ENCODE measurements at places on chromosomes 7 and 10. TPM values are rescaled to one million over a fixed set of nuclear protein-coding genes. Genes with fewer than 3 reads are reported as not detected.

GRCh38 chr10:17240096-17240495 lies 12.1 kb downstream of the VIM start:
- no peak overlapping the region for H3K27ac ChIP-seq
- peaks cover 46% of the 10 kb centered on the region for H3K4me1 ChIP-seq
- H3K4me3 ChIP-seq = no peak overlapping the region
- H3K36me3 ChIP-seq = peaks cover 36% of the 10 kb centered on the region
- peaks cover 7% of the 10 kb centered on the region for H3K27me3 ChIP-seq

GRCh38 chr7:17472939-17473338 lies 174.5 kb downstream of the AHR start:
- H3K4me3 ChIP-seq = no peak overlapping the region
- no peak overlapping the region for H3K27ac ChIP-seq
- H3K27me3 ChIP-seq = no peaks in the 10 kb centered on the region
- no peaks in the 10 kb centered on the region for H3K36me3 ChIP-seq
- no peaks in the 10 kb centered on the region for H3K4me1 ChIP-seq

GRCh38 chr10:126939706-126940105 lies 34.5 kb downstream of the DOCK1 start:
- H3K27ac ChIP-seq = no peak overlapping the region
- peaks cover 7% of the 10 kb centered on the region for H3K4me1 ChIP-seq
- H3K27me3 ChIP-seq = no peaks in the 10 kb centered on the region
- H3K4me3 ChIP-seq = no peak overlapping the region
- no peak for DNase-seq
- H3K36me3 ChIP-seq = no peaks in the 10 kb centered on the region

DNA sequence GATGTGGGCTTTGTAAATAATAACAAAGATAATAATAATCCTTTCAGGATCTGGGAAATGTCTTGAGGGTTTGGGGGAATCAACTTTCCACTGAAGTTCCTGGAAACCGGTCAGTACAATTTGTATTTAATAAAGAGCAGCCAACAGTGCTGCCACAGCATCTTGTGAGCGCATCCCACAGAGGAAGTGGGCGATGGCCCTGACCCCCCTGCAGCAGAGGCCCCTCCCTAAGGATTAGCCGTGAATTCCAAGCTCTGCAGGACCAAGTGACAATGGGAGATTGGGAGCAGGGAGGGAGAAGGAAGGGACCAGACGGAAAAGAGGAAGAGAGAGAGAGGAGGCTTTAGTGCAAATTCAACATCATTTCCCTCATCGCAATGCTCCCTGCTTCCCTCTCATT lies 349.2 kb downstream of the RNLS start:
- no peak for DNase-seq
- H3K36me3 ChIP-seq = no peaks in the 10 kb centered on the region
- H3K27me3 ChIP-seq = no peaks in the 10 kb centered on the region

DNA sequence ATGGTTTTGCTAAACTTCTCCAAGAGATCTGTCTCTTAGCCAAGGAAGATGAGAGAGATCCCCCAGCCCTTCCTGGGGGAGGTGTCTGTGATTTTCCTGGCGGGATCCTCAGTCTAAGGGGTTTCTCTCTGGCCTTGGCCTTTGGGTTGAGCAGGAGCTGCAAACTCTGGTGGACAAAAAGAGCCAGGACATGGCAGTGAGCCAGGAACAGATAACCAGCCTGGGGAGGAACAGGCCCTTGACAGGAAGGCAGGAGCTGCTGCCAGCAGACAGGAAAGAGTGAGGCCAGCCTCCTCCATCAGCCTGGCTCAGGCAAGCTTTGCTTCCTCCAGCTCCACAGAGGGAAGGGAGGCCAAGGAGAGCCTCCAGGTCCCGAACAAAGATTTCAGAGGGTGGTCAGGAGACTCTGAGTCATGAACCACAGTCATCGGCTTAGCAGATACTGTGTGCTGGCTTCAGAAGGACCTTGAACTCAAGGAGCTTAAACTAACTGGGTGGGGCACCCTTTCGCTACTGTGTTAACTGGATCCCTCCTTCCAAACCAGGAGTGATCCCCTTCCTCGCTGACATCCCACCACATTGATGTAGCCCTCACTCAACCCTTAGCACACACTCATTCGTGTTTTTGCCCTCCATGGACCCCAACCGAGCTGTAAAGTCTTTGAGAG lies 34.7 kb downstream of the DDIT4 start:
- peak overlapping the region; percentile 30 for H3K27ac ChIP-seq
- no peak overlapping the region for H3K4me3 ChIP-seq
- peaks cover 24% of the 10 kb centered on the region for H3K4me1 ChIP-seq
- no peaks in the 10 kb centered on the region for H3K27me3 ChIP-seq
- H3K36me3 ChIP-seq = no peaks in the 10 kb centered on the region

DNA sequence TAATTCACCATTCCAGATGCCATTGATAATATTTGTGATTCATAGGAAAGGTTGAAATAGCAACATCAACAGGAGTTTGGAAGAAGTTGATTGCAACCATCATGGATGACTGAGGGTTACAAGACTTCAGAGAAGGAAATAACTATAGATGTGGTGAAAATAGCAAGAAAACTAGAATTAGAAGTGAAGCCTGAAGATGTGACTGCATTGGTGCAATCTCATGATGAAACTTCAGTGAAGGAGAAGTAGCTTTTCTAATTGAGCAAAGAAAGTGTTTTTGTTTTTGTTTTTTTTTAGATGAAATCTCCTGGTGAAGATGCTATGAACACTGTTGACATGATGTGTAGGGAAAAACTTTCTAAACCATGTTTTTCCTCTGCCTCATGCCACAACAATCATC lies 18.7 kb upstream of the CD36 start:
- H3K27me3 ChIP-seq = no peaks in the 10 kb centered on the region
- H3K4me1 ChIP-seq = peaks cover 19% of the 10 kb centered on the region
- DNase-seq = no peak
- H3K36me3 ChIP-seq = no peaks in the 10 kb centered on the region

GRCh38 chr10:25562547-25562946 lies 371.5 kb upstream of the MYO3A start:
- H3K27ac ChIP-seq = no peak overlapping the region
- H3K36me3 ChIP-seq = no peaks in the 10 kb centered on the region
- no peak overlapping the region for H3K4me3 ChIP-seq

Gene RPEL1
- not detected for total RNA-seq

Gene TRIM4
- 11.4 TPM for total RNA-seq

Gene PNLIPRP2
- not detected for total RNA-seq

All from SJSA1 (cell line).